Activated CD4-positive, alpha-beta T cell treated with anti-CD3 and anti-CD28 coated beads, Interleukin-2, amount 50 U/mL, for 48 hours (primary cell): ENCODE measurements at places on chromosomes 12 and 14.

- DNase-seq: peak; percentile 39
Observed at GRCh38 chr14:99604766-99605298, 825 bp upstream of the CCDC85C start.

DNA sequence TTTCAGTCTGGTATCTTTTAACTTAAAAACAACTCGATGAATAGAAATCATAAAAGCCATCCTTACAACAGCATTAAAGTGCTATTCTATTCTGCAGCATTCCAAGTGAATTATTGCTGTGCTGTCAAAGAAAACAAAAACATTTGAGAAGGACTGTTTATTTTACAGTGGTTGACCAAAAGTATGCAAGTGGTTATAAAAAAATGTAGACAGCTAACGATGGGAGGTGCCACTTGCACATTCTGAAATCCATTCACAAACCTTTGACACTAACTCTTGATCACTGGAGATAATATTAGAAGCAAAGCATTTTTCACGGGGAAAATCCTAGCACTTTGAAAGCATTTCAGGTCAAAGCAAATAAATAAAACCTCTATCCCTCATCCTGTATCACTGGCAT is 55.6 kb downstream of the HMGA2 start:
- no peak for DNase-seq

GRCh38 chr12:13074396-13075117 is 28.9 kb downstream of the GSG1 start:
- no peak for DNase-seq

DNA sequence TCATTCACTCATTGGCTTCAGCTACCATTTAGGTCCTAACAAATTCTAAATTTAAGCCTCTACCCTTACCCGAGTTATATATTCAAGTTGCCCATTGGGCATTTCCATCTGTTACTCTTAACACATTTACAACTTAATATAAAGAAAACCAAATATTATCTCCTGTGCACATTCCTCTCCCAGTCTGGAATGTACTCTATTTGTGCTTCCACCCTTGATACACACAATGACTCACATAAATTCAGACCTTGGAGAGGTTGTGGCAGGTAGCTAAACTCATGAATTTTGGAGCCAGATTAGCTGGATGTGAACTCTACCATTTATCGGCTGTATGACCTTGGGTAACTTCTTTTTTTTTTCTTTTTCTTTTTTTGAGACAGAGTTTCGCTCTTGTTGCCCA is 51.1 kb downstream of the BRMS1L start:
- DNase-seq: no peak

- DNase-seq: no peak
Observed at GRCh38 chr14:84225268-84225667, 1304.7 kb upstream of the FLRT2 start.

GRCh38 chr14:77375164-77375950 is 1.5 kb downstream of the TMED8 start:
- no peak for DNase-seq

GRCh38 chr14:51865953-51866747 is 5.7 kb downstream of the GNG2 start:
- no peak for DNase-seq

DNA sequence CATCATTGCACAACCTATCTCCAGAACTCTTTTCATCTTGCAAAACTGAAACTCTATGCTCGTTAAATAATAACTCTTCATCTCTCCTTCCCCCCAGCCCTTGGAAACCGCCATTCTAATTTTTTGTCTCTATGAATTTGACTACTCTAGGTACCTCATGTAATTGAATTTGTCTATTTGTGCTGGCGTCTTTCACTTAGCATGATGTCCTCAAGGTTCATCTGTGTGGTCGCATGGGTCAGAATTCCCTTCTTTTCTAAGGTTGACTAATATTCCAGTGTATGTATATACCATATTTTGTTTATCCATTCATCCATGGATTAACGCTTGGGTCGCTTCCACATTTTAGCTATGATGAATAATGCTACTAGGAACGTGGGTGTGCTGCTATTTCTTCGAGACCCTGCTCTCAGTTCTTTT is 80.1 kb downstream of the PLXNC1 start:
- DNase-seq: no peak

- no peak for DNase-seq
Observed at GRCh38 chr12:50614167-50614759, 109.5 kb downstream of the DIP2B start.

DNA sequence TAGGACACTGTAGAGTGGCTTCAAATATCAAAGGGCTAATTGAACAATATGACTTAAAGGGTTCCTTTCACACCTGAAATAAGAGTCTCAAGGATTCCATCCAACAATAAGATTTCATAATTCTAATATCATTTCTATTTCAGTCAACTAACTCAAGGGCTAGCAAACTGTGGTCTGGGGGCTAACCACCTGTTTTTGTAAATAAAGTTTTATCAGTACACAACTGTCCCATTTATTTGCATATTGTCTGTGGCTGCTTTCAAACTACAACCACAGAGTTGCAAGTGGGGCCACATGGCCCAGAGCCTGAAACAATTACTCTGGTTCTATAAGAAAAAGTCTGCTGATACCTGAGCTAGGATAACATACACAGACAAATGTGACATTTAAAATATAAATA is 29.1 kb downstream of the MED13L start:
- no peak for DNase-seq

DNA sequence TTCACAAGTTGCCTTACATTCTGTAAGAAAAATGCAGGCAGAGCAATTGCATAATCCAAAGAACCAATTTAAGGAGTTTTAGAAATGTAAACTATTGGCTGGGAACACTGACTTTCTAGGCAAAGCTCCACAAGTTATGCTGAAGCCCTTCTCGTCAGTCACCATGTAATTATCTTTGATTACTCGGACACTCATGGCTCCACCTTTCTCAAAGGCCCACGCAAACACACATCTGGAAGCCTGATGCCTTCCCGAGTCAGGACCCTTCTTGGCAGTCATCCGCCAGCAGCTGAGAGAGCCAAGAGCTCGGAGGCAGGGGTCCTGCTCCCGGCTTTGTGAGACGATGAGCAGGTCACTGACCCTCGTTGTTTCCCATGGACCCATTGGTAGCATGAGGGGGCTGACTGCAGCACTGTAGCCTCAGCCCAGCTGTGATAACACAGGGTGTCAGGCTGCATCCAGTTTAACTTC is 202.2 kb downstream of the TMEM132D start:
- no peak for DNase-seq

- DNase-seq: no peak
Observed at GRCh38 chr12:49920241-49920914, 16.7 kb upstream of the FAIM2 start.

- peak; percentile 85 for DNase-seq
Observed at GRCh38 chr14:105527826-105528585, 1.6 kb downstream of the TMEM121 start.

- DNase-seq: no peak
Observed at GRCh38 chr12:85280165-85280983, at the start of gene ALX1. Gene ALX1, plus strand, starts transcription at chr12:85280220. Its CDS starts 42 bp downstream, at chr12:85280262.

- DNase-seq: no peak
Observed at GRCh38 chr12:67697443-67697842, 48.9 kb downstream of the DYRK2 start.

DNA sequence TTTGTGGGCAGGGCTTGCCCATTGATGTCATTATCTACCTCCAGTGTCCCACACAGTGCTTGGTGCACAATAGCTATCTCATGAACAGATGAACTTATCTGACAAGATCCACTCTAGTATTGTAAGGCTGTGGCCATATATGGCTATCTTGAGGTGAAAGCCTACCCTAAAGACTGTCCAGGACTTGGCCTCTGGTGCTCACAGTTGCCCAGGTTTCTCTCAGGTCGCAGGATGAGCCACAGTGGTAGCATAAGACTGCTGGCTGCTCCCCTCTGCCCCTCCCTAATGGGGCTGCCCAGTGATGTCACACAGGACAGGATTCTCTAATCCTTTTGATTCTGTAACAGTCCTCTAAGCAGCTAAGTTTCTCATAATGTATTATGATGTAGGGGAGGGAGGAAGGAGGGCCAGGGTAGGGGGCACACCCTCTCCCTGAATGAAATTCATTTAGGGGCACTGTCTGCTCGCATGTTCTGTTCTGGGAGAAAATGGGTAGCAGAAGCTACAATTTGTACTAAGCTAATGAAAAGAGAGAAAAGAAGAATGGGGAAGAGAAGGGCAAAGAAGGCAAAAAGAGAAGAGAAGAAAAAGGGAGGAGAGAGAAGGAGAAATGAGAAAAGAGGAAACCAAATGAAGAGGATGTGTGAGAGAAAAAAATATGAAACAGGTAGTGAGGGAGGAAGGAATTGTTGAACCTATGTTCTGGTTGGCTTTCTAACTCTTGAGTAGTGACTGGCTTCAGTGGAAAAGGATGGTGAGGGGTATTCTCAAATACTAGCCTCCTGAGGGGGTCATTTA is 3.4 kb upstream of the PPM1A start:
- peak; percentile 18 for DNase-seq

DNA sequence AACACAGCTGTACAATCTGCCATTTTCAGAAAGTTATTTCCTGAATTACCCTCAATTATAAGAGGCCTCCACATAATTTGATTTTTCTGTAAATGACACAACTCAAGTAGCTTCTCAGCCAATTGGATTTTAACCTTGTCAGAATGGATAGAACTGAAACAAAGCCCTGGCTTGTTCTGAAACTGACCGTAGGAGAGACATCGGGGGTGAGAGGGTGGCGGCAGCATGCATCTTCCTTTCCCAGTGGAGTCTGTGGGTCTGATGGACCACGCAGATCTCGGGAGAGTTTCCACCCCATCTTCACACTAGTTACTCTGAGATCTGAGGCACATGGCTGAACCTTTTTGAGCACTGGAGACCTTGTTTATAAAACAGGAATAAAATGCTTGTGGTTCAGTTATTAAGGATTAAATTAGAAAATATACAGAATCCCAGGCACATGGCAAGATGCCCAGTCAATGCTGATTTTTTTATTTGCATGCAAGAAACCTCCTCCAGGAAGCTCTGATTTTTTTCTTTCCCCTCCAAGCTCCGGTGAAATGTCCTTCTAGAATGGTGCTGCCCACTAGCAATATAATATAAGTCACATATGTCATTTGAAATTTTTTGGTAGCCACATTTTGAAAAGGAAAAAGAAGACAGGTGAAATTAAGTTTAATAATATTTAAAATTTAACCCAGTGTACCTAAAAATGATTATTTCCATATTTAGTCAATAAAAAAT is 153.9 kb downstream of the CHST11 start:
- no peak for DNase-seq

DNA sequence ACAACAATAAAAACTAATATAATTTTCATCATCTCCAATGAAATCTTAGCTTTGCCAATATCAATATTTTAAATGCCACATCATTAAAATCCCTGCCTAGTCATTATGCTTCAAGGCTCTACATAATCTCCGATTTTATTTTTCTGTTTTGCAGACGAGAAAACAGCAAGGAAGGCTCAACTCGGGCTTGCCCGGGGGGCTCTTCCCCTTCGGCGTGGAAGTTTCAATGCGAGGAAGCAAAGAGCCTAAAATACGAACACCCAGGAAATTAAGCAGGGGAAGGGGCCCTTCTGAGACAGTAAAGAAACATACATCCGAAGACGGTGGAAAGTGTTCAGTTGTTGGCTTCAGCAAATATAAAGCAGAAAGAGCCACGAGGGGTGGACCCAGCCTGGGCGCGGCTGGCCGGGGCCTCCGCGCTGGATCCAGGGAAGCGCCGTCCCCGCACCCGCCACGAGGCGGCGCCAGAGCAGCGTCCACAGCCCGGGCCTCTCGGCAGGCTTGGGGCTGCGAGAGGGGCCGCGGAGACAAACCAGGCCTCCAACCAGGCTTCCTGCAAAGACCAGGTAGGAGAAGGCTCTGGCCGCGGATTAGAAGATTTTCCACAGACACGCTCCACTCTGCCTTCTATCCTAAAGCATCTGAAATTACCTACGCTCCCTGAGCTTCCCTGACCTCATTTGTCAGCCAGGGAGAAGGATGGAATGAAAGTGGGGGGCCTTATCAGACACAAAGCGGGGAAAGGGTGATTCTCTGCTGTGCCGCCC is 77.2 kb downstream of the SERPINA3 start:
- DNase-seq: peak; percentile 69

- no peak for DNase-seq
Observed at GRCh38 chr14:90629471-90629870, 186.8 kb downstream of the TTC7B start.

DNA sequence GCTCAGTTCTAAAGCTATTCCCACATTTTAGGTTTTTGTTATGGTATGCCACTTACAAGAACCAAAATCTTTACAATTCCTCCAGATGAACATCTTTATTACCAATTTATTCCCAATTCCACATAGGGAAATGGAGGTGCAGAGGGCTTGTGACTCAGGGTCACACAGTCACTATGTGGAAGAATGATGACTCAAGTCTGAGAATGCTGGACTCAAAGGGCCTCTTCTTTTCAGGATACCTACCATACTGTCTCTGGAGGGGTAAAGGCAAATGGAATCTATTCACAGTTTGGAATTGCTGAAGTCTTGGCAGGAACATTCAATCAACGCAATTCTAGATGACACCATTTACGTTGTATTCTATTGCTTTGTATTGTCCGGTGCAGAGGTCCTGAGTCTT is 48.2 kb upstream of the MANSC4 start:
- no peak for DNase-seq

GRCh38 chr14:24290746-24291145 is 8.8 kb downstream of the DHRS1 start:
- no peak for DNase-seq

DNA sequence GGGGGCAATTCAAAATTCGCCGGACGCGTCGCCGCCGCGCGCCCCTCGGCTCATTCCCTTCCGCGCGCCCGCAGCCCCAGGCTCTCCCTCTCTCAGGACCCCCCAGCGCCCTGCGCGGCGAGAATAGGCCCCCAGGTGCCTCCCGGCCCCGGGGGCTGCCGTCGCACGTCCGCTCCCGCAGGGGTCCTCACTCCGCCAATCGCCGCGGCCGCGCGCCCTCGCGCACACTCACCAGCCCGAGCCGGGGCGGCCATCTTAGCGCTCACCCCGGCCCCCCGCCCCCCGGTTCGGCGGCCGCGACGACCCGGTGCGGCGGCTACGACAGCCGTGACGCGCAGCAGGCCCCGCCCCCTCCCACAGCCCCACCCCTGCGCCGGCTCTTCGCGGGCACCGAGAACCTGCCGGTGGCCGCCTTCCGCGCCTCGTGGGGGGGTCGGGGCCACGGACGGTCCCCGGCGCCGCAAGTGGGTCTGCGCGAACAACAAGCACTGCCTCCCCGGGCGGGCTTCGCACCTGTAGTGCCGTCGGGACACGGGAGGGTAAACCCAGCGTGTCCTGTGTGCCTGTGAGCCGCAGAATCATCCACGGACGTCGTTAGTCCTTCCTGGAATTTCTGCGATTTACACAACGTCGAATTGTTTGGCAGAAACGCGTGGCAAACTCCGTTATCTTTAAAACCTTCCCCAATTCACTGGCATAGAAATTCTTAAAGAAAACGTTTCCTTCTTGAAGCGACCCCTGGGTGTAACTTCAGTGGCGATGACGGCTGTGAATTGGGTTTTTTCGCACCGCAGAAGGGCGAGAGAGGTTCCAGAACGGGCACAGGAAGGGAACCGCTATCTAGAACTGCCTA is 2.5 kb downstream of the USP44 start:
- DNase-seq: peak; percentile 66
